ENCODE measurements at places on chromosomes 6 and 20. TPM values are rescaled to one million over a fixed set of nuclear protein-coding genes. Genes with fewer than 3 reads are reported as not detected.

Gene WFDC12
- total RNA-seq, result not detected

Gene DNAH8
- 0.08 TPM for total RNA-seq

Gene CGAS
- 5.4 TPM for total RNA-seq

Gene MANEA
- total RNA-seq, result 24.9 TPM

Gene SLC17A2
- total RNA-seq, result not detected

Gene LINC00237
- not detected for total RNA-seq

Gene LIN28B
- total RNA-seq, result not detected

Gene VNN1
- 0.33 TPM for total RNA-seq

Gene BPI
- 1.4 TPM for total RNA-seq

Gene RHAG
- not detected for total RNA-seq

Gene CPXM1
- 3.8 TPM for total RNA-seq

Gene FBXO5
- 52.9 TPM for total RNA-seq

Gene MYLK2
- not detected for total RNA-seq

Gene HLA-DRA
- 0.45 TPM for total RNA-seq

Gene LPIN3
- 3.4 TPM for total RNA-seq

Gene HACE1
- 18.3 TPM for total RNA-seq

Gene CRIP3
- total RNA-seq, result not detected

Gene MAP3K4
- total RNA-seq, result 20.9 TPM

Gene VGLL2
- not detected for total RNA-seq

Gene OPRM1
- not detected for total RNA-seq

Gene NMBR
- not detected for total RNA-seq

Gene GRIK2
- total RNA-seq, result 8.9 TPM

Gene GJA10
- total RNA-seq, result not detected

Gene KHDC1L
- not detected for total RNA-seq

Gene SIM1
- under 0.01 TPM for total RNA-seq

Gene IFNGR1
- 58.5 TPM for total RNA-seq

Gene SULF2
- 1.9 TPM for total RNA-seq

Gene TSBP1
- not detected for total RNA-seq

Gene LRRC73
- total RNA-seq, result 0.63 TPM

Gene GPANK1
- 69.8 TPM for total RNA-seq

Gene TSPO2
- not detected for total RNA-seq

Gene BTBD3
- total RNA-seq, result 23.6 TPM

Gene TCEA2
- total RNA-seq, result 23.5 TPM

Gene RNF182
- total RNA-seq, result 2.9 TPM

Gene ELOVL2
- total RNA-seq, result 0.16 TPM

Gene DPPA5
- total RNA-seq, result not detected

Gene MOCS1
- total RNA-seq, result 8.4 TPM

Gene HMGN3
- 42.3 TPM for total RNA-seq

Gene BHLHE23
- total RNA-seq, result not detected

Gene COL9A1
- total RNA-seq, result not detected

Gene RAMACL
- total RNA-seq, result 2.4 TPM

Gene LY6G6C
- total RNA-seq, result not detected

Gene TRAPPC3L
- total RNA-seq, result not detected

Gene COL19A1
- total RNA-seq, result 0.09 TPM

Gene SCUBE3
- 1.8 TPM for total RNA-seq

Gene IDH3B
- 64.3 TPM for total RNA-seq

Gene CCM2L
- total RNA-seq, result not detected

Gene TASP1
- total RNA-seq, result 6.5 TPM

Gene BFSP1
- total RNA-seq, result 3.5 TPM

Gene WFDC5
- total RNA-seq, result not detected

Gene TRERF1
- 12.0 TPM for total RNA-seq

Gene ZBP1
- not detected for total RNA-seq

Gene SIRPB1
- not detected for total RNA-seq

Gene CABLES2
- total RNA-seq, result 4.3 TPM

Data from fibroblast of the aortic adventitia (primary cell).